GM23248 (cell line): ENCODE measurements at places on chromosomes 5 and 9.
A peak's percentile ranks its signal among the peaks of the same experiment; 100 is the strongest.

- DNase-seq, result no peak
Observed at GRCh38 chr9:77909306-77909705, 122.3 kb downstream of the GNAQ start.

- DNase-seq, result peak; percentile 67
Observed at GRCh38 chr5:18281947-18282581, 647.8 kb downstream of the TAF11L14 start.

DNA sequence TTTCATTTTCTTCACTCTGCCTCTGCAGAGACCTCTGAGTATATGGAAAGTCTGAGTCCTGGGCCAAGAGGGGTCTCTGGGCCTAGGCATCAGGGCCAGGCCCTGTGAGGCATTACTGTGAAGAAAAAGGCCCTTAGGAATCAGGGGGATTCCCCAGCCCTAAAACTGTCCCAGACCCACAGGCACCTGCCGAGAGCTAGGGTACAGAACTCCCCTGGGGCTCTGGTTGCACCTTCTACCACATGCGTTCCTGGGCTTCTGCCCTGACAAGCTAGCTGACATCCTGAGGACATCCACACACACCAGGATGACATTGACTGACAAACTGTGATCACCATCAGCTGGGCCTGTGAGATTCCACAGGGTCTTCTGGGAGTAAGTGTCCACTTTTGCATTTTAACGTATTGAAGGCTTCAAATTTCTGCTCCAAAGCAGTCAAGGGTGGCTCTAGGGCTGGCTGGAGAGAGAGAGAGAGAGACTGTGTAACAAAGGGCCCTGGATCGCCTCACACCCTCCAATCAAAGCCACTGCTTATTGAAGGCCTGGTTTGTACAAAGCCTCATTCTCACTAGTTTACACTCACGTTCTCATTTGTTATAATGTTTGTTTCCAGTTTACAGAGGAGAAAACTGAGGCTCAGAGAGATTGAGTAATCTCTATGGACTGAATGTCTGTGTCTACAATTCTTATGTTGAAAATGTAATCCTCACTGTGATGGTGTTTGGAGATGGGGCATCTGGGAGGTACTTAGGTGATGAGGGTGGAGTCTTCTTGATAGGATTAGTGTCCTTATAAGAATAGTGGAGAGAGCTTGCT, 45.1 kb downstream of the TGFBI start:
- DNase-seq, result peak; percentile 16

DNA sequence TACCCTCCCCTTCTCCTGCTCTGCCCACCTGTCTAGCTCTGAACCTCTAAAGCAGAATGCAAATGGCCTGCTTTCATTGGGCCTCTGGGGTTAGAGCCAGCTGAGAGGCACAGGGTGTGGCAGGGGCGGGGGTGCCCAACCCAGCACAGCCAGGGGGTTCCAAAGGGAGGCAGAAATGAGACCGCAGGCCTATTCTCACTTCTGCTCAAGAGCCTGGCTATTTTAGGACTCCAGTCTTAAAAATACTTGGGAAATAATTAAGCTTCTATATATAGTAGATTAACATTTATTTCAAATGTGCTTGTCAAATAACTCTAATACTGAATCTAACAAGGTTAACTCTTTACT, 5.7 kb downstream of the QSOX2 start:
- no peak for DNase-seq

DNA sequence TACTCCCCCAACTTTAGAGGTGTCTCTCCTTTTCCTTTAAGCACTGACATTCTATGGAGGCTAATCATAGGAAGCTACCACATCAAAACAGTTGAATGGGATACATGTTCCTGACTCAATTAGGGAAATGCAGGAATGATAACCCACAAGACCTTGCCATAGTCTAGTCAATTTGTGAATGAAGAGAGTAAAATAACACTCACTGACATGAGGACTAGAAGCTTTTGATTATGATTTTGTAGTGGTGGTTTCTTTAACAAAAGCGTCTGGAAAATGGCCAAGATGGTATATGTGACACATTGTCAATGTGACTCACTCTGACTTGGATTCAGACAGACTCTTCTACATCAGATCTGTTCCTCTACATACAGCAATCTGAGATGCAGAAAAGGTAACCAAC, 13.7 kb upstream of the PRELID2 start:
- DNase-seq, result peak; percentile 90
